Inflammatory macrophage treated with lipopolysaccharide for 1 hour (primary cell): ENCODE measurements at places on chromosomes 11 and 22.

DNA sequence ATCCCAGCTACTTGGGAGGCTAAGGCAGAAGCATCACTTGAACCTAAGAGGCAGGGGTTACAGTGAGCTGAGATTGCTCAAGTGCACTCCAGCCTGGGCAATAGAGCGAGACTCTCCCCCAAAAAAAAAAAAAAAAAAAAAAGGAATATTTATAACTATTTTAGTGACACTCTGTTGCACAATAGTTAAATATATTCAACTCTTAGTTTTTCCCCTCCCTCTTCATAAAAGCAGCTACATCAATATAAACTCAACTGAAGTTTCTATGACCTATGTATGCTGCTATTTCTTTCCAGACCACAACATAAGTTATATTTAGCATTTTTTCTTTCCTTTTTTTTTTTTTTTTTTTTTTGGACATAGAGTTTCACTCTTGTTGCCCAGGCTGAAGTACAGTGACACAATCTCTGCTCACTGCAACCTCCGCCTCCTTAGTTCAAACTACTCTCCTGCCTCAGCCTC, 19.2 kb downstream of the CELF1 start:
- no peak for DNase-seq

DNA sequence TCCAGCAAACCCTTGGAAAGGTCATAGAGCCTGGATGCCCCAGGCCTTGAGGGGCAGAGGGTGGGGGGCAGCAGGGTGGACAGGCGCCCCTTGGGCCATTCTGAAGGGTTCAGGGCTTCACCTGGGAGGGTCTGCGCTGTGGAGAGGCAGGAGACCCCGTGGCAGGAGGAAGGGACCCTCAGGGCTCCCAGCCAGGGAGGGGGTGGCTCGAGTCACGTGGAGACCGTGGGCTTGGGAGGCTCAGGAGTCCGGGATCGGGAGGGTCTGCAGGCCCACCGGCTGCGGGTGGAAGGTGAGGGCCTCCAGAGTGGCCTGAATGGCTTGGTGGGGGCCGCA, 48.5 kb upstream of the A4GALT start:
- DNase-seq: no peak

- DNase-seq: no peak
Measured at GRCh38 chr11:64591257-64592233, 525 bp downstream of the SLC22A12 start.

GRCh38 chr11:95359756-95360155, 128.8 kb upstream of the SESN3 start:
- DNase-seq: no peak

DNA sequence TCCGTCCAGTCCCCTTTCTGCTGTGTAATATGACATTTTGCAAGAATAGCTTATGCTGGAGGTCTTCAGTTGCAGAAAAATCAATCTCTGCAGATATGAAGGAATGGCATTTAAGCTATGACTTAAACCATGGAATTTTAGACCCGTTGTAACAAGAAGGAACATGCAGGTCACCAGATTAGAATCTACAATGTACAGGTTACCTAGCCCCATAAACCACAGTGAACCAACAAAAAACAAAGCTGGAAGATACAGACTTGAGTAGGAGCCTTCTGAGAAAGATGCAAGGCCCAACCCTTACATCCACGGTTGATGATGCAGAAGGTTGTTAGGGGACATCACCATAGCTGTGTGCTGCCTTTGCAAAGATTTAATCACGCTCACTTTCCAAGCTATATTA, 132.5 kb downstream of the WT1 start:
- DNase-seq: no peak

- no peak for DNase-seq
Measured at GRCh38 chr22:24027991-24028390, 16.9 kb downstream of the CABIN1 start.

GRCh38 chr11:26227883-26228502, 103.9 kb upstream of the ANO3 start:
- no peak for DNase-seq

- DNase-seq: peak; percentile 80
Measured at GRCh38 chr11:123261345-123262106, 66.5 kb upstream of the CLMP start.

- peak; percentile 29 for DNase-seq
Measured at GRCh38 chr11:123616505-123617198, 37.8 kb downstream of the SCN3B start.

- DNase-seq: no peak
Measured at GRCh38 chr11:130677486-130678153, 229.2 kb downstream of the ADAMTS15 start.

DNA sequence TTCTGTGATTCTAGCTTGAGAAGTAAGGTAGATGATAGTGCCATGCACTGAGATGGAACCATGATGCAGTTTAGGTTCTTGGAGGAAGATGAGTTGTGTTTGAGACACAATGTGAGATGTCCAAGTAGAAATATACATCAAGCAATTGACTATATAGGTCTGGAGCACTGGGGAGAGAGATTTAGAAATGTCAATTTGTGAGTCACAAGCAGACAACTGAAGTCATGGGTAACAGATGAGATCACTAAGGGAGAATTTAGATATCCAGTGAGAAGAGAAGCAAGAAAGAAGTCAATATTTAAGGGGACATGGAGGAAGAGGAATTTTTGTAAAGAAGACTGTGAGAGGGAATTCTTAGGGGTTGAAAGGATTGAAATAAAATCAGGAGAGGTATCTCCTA, 65.1 kb upstream of the RRAS2 start:
- DNase-seq: peak; percentile 39

GRCh38 chr22:31906569-31906968, 37.8 kb upstream of the YWHAH start:
- DNase-seq: no peak

- no peak for DNase-seq
Measured at GRCh38 chr11:78350091-78350645, 67.5 kb downstream of the GAB2 start.

DNA sequence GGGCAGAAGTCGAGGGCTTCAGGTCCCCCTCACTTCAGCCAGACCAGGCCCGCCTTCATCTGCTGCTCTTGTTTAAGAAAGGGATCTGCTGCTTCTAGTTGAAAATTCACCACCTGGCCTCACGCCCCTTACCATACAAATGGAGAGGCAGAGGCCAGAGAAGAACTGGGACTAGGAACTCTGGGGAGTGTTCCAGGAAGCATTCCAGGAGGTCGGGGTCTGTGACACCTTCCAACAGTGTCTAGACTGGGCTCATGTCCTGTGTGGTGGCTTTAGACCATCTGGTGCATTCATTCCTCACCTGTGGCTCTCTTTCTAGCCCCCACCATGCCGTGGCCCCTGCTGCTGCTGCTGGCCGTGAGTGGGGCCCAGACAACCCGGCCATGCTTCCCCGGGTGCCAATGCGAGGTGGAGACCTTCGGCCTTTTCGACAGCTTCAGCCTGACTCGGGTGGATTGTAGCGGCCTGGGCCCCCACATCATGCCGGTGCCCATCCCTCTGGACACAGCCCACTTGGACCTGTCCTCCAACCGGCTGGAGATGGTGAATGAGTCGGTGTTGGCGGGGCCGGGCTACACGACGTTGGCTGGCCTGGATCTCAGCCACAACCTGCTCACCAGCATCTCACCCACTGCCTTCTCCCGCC, 12.3 kb downstream of the TSKU start:
- no peak for DNase-seq

DNA sequence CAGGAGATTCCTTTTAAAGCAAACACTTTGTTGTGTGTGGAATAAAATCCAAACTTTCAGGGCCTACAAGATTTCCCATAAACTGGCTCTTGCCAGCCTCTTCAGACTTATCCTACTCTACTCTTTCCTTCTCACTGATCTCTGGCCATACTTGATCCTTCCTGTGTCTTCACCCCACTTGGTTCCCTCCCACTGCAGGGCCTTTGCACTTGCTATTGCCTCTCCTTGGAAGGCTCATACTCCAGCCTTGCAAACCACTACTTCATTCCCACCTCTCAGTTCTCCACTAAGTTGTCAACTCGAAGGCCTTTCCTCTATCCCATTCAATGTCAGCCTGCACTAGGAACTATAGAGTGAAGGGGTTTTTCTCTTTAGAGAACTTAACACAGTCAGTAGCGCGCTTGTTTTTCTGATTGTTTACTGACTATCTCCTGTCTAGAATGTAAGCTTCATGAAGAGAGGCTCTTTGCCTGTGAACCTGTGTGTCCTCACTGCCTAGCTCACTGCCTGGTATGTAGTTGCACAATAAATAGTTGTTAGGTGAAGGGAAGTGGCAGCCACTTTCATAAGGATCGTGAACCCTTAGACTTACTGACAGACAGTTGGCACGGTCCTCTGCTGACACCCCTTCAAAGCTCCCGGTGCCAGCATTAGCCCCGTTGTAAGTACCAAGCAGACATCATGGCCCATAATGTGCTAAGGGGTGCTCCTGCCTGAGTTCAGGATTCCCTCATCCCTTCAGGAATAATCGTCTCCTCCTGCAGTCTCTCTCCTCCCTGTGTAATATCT, 833 bp upstream of the ME3 start:
- no peak for DNase-seq

- no peak for DNase-seq
Measured at GRCh38 chr11:7538031-7538430, 24.2 kb downstream of the PPFIBP2 start.

DNA sequence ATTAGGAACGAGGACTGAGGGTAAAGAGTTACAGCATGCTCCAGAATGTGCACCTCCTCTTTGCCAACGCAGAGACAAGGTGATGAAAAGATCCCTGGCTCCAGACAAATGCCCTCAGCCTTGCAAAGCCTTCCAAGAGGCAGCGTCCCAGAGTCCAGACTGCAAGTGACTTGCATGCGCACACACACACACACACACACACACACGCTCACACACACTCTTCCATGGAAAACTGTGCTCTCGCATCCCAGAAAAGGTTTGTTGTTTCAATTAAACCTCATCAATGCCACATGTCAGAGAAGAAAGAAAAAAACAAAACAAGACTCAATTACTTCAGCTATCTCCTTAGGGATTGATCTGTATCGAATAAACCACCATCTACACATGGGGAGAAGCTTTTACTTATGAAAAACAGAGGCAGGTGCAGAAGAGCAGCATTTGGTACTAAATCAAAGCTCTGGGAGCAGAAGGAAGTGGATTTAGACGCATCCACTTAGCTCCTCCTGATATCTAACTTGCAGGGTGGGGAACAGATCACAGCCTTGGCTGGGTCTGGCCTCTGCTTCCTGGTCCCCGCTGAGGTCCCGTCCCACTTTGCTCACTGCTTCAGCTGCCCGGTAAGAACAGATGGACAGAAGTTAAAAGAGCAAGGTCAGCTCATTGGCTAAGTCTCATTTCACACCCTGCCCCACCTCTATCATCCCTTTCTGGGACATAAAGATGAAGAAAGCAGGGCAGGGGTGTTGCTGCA, 249.8 kb upstream of the BLID start:
- no peak for DNase-seq

GRCh38 chr11:86495351-86495750, 120.7 kb downstream of the CCDC81 start:
- DNase-seq: no peak

DNA sequence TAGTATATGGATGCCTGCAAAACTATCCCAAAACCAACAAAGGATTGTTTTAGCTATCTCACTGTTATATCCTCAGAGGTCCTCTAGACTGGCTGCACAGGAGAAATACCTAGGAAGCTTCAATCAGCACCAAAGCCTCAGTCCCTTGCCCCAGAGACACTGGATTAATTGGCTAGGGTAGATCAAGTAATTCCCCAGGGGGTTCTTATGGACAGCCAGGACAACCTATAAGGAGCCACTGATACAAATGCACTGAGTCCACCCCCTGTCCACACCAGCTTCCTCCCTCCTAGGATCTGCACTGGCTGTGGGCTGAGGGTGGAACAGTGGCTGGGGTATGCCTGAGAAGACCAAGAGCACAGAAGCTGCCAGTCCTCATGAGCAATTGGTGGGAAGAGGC, 16.3 kb downstream of the ADORA2A start:
- no peak for DNase-seq

DNA sequence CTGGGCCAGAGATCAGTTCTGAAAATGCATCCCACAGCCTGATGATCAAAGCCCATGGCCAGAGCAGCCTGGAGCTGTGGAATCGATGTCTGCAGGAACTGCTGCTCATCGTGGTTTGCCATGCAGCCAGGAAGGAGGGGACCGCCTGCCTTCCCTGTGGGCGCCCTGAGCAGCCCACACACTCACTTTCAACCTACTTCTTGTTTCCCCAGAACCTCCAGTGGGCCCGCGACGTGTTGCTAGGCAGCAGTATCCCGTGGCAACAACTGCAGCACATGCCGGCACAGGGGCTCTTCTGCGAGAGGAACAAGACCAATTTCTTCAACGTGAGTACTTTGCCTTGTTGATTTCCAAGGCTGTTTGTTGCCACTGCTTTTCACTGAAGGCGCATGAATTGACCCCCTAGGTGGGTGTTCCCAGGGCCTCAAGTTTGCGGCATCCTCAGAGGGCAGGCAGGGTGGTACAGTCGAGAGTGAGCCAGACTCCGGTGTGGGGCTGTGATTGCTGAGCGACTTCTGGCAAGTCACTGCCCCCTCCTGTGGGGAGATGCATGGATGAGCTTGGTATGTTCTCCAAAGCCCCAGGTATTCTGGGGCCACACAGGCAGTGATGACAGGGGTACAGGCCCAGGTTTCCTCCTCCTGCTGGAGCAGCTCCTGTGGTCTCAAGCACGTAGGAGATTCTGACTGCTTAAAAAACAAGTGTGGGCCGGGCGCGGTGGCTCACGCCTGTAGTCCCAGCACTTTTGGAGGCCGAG, 47.0 kb upstream of the SUSD2 start:
- peak; percentile 73 for DNase-seq

DNA sequence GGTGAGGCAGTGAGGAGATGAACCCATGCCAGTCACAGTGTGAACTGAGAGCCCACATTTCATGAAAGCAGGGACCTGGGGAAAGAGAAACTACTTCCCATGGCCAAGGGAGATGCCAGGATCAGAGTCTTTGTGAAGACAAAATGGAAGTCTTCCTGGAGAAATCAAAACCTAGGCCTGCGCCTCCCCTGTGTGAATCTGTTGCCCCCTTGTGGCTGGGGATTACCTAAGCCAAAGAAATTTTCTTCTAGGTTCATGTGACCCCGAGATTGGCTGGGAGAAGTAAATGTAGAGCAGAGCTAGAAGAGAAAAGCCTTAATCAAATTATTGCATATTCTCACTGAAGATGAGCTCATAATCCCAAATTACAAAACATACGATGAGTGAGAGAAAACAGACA, 1075.3 kb downstream of the TBC1D22A start:
- no peak for DNase-seq

DNA sequence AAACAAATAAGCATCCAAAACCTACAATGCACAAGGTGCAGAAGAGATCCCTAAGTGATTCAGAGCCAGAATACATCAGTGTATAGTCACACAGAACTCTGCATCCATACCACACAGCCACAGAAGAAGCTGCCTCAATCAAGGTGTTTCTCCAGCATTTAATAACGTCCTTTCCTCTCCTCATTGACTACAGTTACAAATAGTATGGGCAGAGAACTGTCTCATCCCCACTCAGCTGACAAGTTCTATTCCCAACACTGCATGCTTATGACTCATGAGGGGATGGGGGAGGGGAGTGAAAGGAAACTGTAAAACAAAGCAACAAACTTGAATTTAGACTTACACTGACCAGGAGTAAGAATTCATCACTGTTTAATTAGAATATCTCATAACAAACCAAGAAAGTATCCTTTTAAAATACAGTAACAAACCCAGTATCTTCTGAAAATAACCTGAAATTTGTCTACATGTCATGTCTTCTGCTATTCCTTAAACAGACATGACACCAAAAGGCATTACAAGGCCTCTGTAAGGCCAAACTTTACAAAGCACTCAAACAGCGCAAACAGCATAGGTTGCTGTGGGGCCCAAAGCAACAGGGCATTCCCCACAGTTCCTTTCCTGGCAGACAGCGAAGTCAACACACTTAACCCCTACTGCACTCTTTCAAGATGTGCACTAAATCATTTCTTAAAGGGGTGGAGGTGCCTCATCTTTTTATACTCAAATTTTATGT, 29.3 kb downstream of the CELF1 start:
- peak; percentile 84 for DNase-seq

- DNase-seq: no peak
Measured at GRCh38 chr11:47271961-47272661, 2.2 kb downstream of the MADD start.
